ENCODE measurements at places on chromosomes 1 and 21. TPM values are rescaled to one million over a fixed set of nuclear protein-coding genes. Genes with fewer than 3 reads are reported as not detected.

ZNF670 gene
- total RNA-seq, result 22.1 TPM

SAMD11 gene
- total RNA-seq, result not detected

DNA sequence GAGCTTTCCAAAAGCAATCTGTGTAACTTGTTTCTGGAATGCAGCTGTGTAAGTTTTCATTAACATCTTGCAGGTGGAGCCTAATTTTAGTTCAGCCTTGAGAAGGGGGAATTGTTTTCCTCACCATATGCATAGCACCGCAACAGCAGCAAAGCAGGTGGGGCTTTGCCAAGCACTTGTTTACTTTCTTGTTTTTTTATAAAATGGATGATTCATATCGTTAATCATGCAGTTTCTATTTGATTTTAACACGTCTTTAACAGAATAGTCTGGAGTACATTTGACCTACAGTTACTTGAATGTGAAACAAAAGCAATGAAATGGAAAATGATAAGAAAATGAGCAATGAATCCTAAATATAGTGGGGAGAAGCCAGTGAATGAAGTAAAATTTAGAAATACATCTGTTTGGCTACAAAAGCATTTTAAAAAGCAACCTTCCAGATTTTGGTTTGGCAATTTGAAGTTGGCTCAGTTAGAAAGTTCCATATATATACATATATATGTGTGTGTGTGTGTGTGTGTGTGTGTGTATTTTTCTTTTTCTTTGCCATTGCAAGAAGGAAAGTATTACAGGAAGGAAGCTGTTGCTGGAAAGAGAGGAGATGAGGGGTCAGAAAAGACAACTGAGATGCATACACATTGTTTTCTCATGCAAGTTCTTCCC, 119.0 kb upstream of the ADGRL2 start:
- H3K27me3 ChIP-seq, result no peaks in the 10 kb centered on the region
- no peak for DNase-seq
- H3K4me3 ChIP-seq, result no peak overlapping the region
- peaks cover 45% of the 10 kb centered on the region for H3K4me1 ChIP-seq

CDC14A gene
- total RNA-seq, result 26.9 TPM

DNA sequence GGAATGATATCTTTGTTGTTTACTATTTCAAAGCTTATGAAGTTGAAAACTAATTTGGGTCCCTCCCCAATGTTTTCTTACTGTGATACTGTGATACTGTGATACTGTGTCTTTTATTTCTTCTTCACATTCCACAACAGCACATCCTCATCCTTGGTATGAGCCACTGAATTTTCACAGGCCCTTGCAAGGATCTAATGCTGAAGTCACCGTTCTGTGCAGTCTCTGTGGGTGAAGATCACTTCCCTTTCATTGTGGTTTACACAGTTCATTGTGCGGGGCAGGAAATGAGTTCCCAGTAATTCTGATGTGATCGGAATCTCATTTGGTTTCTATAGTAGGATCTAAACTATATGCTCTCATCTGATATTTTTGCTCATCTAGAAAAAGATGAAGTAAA, 32.1 kb upstream of the PAXBP1 start:
- H3K36me3 ChIP-seq, result no peaks in the 10 kb centered on the region
- peaks cover 13% of the 10 kb centered on the region for H3K4me1 ChIP-seq
- H3K27ac ChIP-seq, result no peak overlapping the region

TCHH gene
- total RNA-seq, result 0.03 TPM

GRCh38 chr1:38217316-38217715, 170.7 kb upstream of the POU3F1 start:
- H3K4me3 ChIP-seq, result no peak overlapping the region
- DNase-seq, result no peak
- H3K27me3 ChIP-seq, result no peaks in the 10 kb centered on the region
- no peaks in the 10 kb centered on the region for H3K36me3 ChIP-seq
- no peaks in the 10 kb centered on the region for H3K4me1 ChIP-seq
- H3K27ac ChIP-seq, result no peak overlapping the region

NPR1 gene
- 0.19 TPM for total RNA-seq

Measured in neural progenitor cell (in vitro differentiated cells).